ENCODE measurements at places on chromosomes 7 and 10.

DNA sequence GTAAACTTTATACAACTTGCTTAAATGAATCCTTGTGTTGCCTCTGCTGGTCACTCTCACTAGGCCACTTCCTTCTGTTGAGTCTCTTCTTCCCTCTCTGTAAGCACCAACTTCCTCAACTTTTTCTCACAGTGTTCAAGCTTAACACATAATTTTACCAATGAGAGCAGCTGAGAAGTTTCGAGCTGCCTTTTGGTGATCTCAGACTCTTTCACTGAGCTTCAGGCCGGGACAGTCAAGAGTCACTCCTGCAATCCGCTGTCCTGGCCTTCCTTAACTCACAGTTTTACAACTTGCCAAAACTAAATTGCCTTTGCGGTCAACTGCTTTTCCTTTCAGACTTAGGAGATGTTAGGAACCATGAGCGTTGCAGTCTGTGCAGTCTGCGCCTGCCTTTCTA lies 47.4 kb downstream of the PRPF18 start:
- DNase-seq = no peak

DNA sequence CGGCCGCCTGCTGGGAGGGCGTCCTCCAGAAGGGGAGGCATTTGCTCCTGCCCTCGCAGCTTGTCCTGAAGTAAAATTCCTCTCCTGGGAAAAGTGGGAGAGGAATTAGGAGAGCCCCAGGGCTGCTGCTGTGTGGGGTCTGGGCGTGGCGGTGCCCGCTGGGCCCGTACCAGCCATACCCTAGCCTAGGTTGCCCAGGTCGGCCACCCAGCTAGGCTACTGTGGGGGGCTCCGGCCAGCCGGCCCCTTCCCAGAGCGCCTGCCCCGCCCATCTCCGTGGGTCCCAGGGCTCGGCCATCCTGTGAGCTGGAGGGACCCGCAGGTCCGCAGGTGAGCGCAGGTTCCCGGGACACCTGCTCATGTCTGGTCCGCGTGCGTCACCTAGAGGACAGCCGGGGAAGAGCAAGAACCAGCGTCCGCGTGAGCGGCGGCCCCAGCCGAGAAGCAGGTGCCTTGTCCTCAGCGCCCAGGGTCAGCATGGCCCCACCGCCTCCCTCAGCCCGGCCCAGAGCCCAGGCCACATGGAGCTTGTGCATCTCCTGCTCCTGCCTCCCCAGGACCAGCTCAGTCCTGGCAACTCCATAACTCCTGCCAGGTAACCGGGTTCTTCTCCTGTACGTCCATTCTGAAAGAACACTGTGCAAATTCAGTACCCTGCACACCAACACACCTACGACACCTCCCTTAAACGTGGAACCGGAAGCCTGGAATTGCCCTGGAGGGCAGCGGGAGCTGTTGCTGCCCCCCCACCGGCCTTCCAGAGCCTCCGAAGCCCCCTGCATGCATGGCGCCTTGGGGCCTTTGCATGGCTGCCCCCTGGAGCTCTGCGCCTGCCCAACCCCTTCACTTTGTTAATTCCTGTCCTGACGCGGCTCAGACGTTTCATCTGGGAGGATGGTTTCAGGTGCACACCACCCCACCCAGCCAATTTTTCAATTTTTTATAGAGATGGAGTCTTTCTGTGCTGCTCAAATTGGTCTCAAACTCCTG lies 22.8 kb upstream of the FOXL3 start:
- DNase-seq = no peak

- DNase-seq = no peak
Observed at GRCh38 chr7:117777335-117778142, 95.7 kb downstream of the CTTNBP2 start.

DNA sequence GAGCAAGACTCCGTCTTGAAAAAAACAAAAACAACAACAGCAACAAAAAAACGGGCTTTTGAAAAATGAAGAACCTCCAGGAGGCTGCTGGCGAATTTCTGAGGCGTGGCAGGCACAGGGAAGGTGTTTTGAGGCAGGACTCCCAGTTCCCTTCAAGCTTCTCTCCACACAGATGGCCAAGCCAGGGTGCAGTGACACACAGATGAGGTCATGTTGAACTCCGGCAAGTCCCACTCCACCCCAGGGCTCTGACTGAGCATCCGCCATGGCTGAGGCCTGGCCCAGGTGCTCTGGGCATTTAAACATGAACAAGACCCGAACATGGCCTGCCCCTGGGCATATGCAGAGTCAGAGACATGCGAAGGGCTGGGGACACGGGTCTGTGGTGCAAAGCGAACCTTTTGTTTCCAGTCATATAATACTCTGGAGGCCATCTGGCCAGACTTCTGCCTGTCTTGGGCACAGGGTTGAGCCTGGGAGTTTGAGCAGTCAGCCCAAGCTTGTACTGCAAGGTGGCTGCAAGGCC lies 514.6 kb upstream of the FOXK1 start:
- no peak for DNase-seq

- DNase-seq = no peak
Observed at GRCh38 chr7:143882604-143883078, 19.3 kb downstream of the TCAF1 start.

DNA sequence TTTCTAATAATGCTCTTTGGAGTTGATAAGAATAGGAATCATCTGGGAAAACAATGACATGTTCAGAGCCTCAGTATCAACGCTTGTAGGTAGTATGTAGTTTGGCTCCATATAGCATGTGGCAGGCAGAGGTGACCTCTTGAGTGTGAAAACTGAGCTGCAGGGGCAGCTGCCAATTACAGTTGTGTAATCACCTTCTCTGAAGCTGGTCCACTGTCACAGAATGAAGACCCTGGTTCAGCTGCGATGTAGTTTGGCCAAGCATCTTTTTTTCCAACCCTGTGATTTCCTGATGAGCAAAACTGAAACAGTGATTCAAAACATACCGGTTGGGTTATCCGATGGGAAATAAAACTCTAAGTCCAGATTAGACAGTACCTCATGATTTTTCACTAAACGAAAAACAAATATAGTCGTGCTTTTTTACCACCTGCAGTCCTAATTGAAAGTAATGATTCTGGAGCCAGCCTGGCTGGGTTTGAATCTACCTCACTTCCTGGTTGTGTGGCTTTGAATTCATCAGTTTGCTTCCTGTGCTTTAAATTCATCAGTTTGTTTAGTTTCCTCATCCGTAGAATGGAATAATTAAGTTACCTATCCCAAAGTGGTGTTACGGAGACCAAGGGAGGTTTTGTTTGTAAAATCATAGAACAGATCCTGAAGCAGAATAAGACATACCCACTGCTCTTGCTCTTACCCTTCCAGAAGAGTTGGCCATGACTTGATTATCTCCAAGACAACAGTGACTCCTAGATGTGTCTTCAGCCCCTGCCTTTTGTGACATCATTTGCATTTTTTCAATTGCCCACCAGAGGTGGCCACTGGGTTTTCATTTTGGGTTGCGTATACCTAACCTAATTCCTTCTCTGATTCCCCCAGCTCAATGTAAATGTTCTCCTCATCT lies 87.4 kb downstream of the CELF2 start:
- DNase-seq = no peak

DNA sequence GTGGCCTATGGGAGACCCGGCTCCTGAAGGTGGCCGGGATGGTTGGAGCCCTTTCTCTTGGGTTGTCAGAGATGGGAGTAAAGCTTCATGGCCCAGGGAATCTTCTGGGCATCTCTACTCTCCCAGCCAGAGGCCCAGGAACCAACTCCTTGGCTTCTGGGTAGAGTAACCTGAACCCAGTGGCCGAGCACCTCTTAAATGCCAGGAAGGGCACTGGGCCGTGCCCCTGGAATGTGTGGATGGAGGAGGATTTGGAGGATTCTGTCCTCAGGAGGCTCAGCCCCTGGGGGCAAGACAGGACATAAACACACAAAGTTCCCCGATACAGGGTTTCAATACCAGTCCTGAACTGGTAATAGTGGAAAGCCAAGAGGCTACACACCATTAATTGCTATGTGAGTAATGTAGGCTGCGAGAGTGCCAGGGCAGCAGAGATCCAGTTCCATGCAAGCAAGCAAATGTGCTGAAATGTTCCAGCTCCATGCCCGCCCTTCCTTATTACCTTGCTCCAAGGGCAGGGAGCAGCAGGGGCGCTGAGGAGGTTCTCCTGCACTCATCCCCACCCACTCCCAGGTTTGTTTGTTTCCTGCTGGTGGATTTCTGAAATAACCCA lies 1.2 kb downstream of the PALD1 start:
- DNase-seq = no peak

DNA sequence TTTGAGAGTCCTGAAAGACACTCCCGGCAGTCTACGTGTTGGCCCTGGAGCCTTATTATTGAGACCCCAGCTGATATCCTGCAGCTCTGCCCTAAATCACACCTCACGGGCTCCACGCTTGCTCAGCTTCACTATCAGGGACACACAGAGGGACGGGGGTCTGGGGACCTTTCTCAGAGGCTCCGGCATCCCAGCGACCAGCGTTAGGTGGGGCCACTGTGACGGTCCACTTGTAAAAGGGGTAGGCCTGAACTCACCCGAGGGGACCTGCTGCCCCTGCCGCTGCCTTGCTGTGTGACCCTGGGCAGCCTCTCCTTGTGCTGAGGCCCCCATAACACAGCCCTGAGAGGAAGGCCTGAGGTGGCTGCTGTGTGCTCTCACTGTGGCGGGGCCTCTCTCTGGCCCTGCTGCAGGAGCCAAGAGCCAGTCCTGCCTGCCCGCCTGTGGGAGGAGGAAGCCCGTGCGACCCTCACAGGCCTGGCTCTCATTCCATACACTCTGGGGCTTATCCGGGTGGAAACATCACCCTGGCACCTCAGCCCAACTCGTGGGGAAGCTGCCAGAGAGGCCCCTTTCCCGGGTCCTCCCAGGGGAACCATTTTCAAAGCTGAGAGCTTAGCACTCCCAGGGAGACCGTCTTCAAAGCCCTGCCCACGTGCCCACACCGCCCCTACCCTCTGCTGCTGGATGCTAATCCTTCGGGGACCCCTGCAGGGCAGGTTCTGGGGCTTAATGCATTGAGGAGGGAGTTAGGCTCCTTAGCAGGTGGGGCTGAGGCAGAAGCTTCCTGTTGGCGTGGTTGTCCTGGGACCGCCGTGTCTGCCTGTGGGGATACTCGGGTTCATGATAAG lies 21.7 kb downstream of the AQP1 start:
- DNase-seq = no peak

DNA sequence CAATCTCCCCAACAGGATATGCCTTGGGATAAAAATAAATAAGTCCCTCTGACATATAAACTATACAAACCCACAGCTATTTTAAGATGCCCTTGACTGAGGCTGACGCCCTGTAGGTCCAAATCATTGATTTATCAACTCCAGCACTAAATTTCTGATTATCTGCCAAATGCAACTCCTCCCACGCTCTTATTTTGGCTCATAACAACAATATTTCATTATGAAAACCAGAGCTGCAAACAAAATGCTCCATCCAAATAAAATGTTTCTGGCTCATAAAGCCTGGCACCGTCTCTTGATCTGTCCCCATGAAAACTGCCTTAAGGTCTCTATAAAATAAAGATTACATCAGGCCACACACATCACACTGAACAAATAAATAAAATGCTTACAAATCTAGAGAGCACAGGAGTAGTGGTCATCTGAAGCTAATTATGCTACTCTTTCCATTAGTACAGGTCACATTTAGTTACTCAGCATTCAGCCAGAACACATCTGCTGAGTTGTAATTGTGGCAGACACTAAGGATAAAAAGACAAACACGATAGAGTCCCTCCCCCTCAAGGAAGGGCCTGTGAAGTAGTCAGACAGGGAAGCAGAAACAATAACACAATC lies 28.8 kb downstream of the CACUL1 start:
- no peak for DNase-seq

DNA sequence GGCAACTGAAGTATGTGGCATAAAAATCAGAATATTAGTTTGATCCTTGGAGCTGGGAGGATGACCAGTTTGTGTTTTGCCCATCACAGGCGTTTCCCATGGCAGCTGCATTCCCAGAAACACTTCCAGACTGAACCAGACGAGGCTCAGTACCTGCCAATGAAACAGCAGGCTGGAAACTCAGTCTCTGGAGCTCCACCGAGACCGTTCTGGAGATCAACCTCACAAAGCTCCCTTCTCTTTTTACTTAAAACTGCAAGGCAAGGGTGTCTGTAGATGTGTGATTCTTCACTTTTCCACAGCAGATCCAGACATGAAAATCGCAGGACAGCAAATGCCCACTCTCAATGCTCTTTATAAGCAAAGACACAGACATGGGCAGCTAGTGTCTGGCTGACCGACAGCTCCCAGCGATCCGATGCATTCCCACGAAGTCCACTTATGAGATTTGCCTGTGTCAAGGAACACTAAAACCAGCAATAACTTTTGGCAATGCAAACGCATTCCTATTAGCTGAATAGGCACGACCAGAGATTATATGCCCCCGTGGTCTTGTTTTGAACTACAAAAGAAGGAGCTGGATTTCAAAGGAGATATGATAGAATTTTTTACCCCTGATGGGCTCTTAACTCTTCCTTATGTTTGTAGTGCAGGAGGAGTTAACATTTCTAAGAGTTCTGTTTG lies 72.6 kb downstream of the ADAM12 start:
- no peak for DNase-seq

DNA sequence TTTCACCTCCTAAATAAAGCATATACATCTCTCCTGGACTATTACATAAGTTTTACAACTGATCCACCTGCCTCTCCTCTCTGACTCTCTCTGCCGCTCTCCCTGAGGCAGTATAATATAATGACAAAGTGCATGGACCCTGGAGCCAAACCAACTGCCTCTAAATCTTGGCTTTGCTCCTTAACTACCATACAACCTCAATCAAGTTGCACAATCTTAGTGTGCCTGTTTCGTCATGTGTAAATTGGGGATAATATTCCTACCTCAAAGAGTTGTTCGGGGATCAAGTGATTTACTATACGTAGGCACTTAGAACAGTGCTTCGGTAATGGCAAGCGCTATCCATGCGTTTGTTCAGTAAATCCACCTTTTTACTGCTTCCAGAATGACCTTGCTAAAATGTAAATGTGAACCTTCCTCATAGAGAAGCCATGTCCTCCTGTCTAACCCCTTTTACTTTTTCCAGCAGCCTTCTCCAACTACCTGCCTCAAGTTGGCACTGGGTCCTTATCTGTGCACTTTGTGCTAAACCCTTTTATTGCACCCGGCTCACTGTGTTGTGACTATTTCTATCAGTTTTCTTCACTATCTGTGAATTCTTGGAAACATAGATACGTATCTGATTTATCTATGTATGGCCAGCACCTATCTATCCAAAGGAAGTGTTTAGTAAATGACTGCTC lies 30.6 kb upstream of the DLD start:
- DNase-seq = no peak

DNA sequence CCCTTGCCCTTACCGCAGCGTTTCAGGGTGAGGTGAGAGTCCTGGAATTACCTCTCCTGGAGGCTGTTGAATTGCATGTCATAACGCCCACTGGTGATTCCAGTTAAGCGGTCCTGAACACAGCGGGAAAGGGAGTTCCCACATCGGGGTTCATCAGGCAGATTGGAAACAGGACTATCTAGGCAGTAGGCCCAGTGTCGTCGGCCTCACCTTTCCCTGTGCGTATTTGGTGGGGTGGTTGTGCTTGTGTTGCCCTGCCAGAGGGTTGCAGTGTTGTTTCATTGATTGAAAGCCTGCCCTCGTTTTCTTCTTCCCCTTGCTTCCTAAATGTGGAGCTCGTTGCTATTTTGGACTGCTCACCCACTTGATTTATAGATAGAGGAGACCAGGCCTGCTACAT lies 10.6 kb upstream of the SUN1 start:
- no peak for DNase-seq
